Activated naive CD8-positive, alpha-beta T cell treated with anti-CD3 and anti-CD28 coated beads, Interleukin-2, amount 10 ng/mL, durations not matched to agents 7 days and 5 days (primary cell): ENCODE measurements at places on chromosomes 2 and 18.
A peak's percentile ranks its signal among the peaks of the same experiment; 100 is the strongest.

DNA sequence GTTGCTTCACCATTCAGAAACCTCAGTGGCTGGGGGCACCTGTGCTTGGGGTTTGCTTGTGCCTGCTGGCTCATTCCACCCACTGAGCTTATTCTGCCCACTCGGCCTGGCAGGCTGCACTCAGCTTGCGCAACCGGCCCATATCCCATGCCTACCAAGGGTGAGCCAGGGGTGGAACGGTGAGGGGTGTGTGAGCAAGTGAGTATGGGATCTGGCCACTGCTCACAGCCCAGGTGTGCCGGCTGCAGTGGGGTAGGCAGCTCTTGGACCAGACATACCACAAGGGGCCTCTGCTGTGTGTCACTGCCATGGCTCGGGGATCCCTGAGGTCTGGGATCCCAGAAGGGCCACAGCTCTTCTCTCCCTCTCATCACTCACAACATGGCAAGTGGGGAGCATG is 1000.5 kb upstream of the CRIM1 start:
- H3K36me3 ChIP-seq, result no peaks in the 10 kb centered on the region
- H3K4me1 ChIP-seq, result no peaks in the 10 kb centered on the region
- H3K27ac ChIP-seq, result no peak overlapping the region

- H3K27me3 ChIP-seq, result no peaks in the 10 kb centered on the region
- H3K4me1 ChIP-seq, result peaks cover 9% of the 10 kb centered on the region
- DNase-seq, result no peak
- H3K36me3 ChIP-seq, result peaks cover 6% of the 10 kb centered on the region
Observed at GRCh38 chr2:24509840-24510239, 18.8 kb downstream of the NCOA1 start.

DNA sequence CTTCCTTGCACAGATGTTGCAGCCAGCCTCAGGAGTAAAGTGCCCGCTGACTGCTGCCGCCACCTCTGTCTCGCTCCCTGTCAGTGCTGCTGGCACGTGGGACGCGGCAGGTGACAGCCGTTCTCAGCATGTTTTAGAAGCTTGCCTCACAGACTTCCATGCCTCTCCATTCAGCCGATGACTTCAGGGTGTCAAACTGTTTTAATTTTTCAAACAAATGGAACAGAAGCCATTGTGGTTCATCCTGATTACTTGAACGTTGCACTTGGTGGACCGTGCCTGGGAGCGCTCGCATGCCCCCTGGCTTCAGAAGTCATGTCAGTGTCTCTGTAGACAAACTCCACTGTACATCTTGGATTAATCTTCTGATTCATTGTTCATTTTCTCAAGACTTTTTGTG is 62.7 kb upstream of the EML6 start:
- H3K27ac ChIP-seq, result no peak overlapping the region
- no peak for DNase-seq
- H3K27me3 ChIP-seq, result no peaks in the 10 kb centered on the region
- H3K4me3 ChIP-seq, result no peak overlapping the region
- peaks cover 20% of the 10 kb centered on the region for H3K4me1 ChIP-seq

- no peaks in the 10 kb centered on the region for H3K36me3 ChIP-seq
- DNase-seq, result no peak
- no peak overlapping the region for H3K27ac ChIP-seq
Observed at GRCh38 chr2:236932831-236933361, 152.8 kb upstream of the COPS8 start.

DNA sequence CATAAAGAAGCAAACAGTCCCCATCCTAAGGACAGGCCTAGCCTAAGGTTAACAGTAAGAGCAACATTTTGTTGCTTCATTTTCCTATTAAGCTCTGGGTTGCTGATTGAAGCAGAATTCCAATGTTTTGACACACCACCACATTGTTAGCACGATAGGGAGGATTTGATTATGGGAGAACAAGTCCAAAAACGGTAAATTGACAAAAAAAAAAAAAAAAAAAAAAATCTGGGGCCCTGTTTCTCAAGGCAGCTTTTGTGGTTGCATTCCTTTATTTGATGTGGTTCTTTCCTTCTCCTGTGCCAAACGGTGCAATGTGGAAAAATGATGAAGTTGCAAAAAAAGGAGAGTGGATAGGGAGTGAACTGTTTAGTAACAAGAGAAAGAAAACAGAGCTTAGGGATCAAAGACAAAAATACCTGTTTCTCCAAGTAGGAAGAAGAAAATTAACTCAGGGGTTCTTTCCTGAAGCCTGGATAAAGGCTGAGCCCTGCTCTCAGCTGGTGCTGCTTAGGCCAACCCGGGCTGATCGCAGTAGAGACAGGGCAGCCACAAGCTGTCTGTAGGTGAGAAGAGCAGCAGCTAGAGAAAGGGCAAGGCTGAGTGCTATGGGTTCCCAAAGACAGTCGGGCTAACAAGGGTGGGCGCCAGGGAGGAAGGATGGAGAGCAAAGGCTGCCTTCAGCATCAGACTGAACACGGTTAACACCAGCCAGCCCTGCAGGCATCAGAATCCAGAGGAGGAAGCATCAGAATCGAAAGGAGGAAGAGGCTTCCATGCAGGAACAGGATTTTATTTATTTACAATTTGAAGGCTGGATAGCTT is 167.8 kb upstream of the FOSL2 start:
- H3K27ac ChIP-seq, result peak overlapping the region; percentile 35
- H3K27me3 ChIP-seq, result no peaks in the 10 kb centered on the region
- peaks cover 26% of the 10 kb centered on the region for H3K4me1 ChIP-seq
- DNase-seq, result no peak

DNA sequence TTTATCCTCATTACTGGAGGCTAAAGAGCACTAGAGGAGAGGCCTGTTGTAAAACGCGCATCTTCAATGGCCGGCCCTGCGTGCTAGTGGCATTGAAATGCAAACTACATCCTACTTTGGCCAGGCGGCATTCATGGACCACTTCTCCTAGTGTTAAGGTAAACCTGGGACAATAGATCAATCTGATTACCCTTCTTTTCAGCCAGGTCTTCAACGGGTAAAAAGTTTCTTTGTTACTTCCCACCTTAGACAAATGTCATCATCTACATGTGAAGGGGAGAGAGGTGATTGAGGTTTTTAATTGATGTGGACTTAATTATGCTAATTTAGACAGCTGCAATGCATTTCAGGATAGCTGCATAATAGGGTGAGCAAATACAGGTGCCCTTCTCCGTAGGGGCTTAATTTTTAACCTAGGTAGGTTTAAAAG is 628.0 kb downstream of the ZEB2 start:
- no peak for DNase-seq
- peaks cover 17% of the 10 kb centered on the region for H3K27me3 ChIP-seq
- H3K4me1 ChIP-seq, result no peaks in the 10 kb centered on the region
- H3K36me3 ChIP-seq, result no peaks in the 10 kb centered on the region
- no peak overlapping the region for H3K4me3 ChIP-seq

- no peak overlapping the region for H3K27ac ChIP-seq
- H3K36me3 ChIP-seq, result peaks cover 3% of the 10 kb centered on the region
- H3K27me3 ChIP-seq, result no peaks in the 10 kb centered on the region
- peaks cover 5% of the 10 kb centered on the region for H3K4me1 ChIP-seq
Observed at GRCh38 chr2:70710038-70710690, 57.8 kb downstream of the ADD2 start.

- H3K4me3 ChIP-seq, result no peak overlapping the region
- no peak overlapping the region for H3K27ac ChIP-seq
- no peaks in the 10 kb centered on the region for H3K36me3 ChIP-seq
- H3K27me3 ChIP-seq, result no peaks in the 10 kb centered on the region
- peaks cover 27% of the 10 kb centered on the region for H3K4me1 ChIP-seq
Observed at GRCh38 chr2:156401861-156402260, 34.3 kb upstream of the GPD2 start.

- H3K36me3 ChIP-seq, result no peaks in the 10 kb centered on the region
- H3K27ac ChIP-seq, result no peak overlapping the region
- DNase-seq, result peak; percentile 10
- no peaks in the 10 kb centered on the region for H3K27me3 ChIP-seq
Observed at GRCh38 chr2:239826376-239826775, 198.8 kb downstream of the NDUFA10 start.

- no peak for DNase-seq
- H3K4me3 ChIP-seq, result no peak overlapping the region
- peaks cover 2% of the 10 kb centered on the region for H3K36me3 ChIP-seq
- no peak overlapping the region for H3K27ac ChIP-seq
- H3K4me1 ChIP-seq, result no peaks in the 10 kb centered on the region
Observed at GRCh38 chr18:62486290-62486964, 36.4 kb upstream of the ZCCHC2 start.

GRCh38 chr18:35045806-35046205 is 4.6 kb downstream of the MAPRE2 start:
- peak overlapping the region; percentile 68 for H3K4me3 ChIP-seq
- peaks cover 70% of the 10 kb centered on the region for H3K4me1 ChIP-seq
- peaks cover 10% of the 10 kb centered on the region for H3K36me3 ChIP-seq
- H3K27ac ChIP-seq, result peak overlapping the region; percentile 97
- no peaks in the 10 kb centered on the region for H3K27me3 ChIP-seq
